ENCODE measurements at places on chromosomes 5 and 9. TPM values are rescaled to one million over a fixed set of nuclear protein-coding genes. Genes with fewer than 3 reads are reported as not detected.

ARL14EPL gene
- polyA plus RNA-seq = not detected

BARHL1 gene
- polyA plus RNA-seq = not detected

LMNB1 gene
- polyA plus RNA-seq = 6.4 TPM

CNTNAP3 gene
- not detected for polyA plus RNA-seq

OTP gene
- polyA plus RNA-seq = not detected

ADGRD2 gene
- not detected for polyA plus RNA-seq

PCDHGA5 gene
- not detected for polyA plus RNA-seq

IL9 gene
- not detected for polyA plus RNA-seq

AIF1L gene
- polyA plus RNA-seq = not detected

FCN1 gene
- 7.0 TPM for polyA plus RNA-seq
